ENCODE measurements at places on chromosomes 4 and X.

DNA sequence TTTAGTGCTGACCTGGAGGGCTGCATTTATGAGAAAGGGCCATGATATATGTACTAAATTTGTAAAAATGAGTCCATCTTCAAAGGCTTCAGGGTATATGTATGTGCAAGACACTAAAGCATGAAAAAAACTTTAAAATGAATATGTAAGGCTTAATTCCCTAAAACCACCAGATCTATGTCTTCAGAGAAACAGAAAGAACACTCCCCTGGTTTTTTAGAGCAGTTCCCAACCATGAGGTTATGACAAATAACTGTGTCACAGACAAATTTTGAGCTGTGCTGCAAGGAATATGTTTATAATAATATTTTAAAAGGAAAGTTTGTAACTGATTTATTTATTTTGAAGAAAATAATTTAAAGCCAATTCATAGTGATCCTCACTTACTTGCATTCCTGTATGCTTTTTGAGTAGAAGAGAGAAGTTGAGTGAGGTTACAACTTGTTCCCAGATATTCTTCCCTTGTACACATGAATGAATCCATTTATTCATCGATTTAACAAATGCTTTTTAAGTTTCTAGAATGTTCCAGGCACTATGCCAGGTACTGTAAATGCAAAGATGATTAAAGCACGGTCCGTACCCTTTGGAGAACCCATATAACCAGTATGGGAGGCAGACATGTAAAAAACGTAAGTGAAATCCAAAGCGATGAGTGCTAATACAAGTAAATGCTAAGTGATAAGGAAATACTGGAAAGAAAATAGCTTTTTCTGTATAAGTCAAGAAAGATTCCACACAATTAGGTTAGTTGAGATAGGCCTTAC is 295.2 kb upstream of the DIAPH2 start:
- DNase-seq: no peak

DNA sequence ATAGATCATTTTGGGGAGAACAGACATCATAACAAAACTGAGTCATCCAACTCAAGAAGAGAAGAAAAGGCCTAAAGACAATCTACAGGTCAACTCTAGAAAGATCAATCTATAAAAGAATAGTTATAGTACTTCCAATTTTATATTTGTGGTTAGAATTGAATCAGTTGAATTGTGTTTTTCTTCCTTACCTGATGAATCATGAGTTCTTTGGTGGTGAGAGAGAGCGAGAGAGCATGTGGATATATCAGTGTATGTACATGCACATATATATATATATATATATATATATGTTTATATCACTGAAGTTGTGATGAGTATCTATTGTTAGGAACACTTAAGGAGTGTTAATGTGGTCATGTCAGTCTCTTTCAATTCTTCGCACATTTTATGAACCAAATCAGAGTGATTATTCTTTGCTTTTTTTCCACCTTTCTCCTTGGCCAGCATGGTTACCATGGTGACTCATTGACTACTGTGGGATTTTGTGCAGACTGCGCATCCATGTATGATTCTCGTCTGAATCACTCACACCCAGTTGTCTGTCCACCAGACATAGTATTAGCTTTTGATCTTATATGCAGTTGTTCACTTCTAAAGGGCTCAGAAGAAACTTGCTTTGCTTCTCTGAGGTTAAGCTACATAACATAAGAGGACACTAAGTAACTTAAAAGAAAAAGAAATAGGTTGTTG is 90.4 kb upstream of the RAB40AL start:
- no peak for DNase-seq

- no peak for DNase-seq
Observed at GRCh38 chrX:42759881-42760280, 18.1 kb downstream of the PPP1R2C start.

GRCh38 chr4:146336410-146336807 is 122.1 kb downstream of the REELD1 start:
- no peak for DNase-seq

GRCh38 chr4:54090804-54091623 is 8.9 kb upstream of the GSX2 start:
- DNase-seq: no peak

DNA sequence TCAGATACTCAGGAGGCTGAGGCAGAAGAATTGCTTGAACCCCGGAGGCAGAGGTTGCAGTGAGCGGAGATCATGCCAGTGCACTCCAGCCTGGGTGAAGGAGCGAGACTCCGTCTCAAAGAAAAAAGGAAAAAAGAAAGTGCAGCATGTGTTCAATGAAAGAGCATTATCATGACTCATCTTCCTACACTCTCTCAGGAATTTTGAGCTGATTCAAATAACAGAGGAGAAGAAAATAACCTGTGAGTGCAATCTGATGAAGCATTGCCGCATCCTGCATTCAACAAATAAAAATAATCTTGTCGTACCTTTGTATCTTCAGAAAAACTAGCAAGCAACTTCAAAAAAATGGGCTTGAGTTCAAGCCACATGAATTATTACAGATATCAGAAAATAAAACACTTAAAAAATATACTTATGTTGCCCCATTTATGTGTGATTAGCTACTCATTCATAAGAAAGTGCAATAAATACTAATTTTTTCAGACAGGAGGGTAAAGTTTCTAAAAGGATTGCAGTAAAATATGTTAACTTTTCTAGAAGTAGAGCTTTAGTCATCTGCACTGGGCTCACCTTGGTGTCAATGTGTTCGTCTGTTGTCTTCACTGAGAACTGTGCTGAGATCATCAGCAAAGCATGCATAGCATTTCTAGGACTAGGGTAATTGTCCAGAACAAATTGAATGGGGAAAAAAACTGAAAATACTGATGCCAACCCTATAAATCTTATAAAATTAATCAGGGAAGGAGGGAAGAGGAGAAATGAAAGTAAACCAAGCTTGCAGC is 90.4 kb upstream of the VCX3B start:
- no peak for DNase-seq

DNA sequence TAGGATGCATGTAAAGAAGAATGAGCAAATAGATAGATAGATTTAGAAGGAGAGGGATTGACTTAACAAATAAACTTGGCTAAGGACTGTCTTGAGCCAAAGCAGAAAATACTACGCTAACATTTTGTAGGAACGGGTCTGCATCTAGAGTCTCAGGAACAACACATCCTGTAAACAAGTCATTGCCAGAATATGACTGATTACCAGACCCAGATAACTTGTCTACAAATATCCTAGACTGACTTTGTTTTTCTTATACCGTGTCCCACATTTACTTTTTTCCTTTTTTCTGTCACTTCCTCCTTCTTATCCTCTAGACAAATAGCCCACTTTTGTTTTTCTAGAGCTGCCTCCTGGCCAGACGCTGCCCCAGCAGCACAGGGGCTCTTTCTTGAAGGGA is 393.6 kb downstream of the PDGFC start:
- no peak for DNase-seq

DNA sequence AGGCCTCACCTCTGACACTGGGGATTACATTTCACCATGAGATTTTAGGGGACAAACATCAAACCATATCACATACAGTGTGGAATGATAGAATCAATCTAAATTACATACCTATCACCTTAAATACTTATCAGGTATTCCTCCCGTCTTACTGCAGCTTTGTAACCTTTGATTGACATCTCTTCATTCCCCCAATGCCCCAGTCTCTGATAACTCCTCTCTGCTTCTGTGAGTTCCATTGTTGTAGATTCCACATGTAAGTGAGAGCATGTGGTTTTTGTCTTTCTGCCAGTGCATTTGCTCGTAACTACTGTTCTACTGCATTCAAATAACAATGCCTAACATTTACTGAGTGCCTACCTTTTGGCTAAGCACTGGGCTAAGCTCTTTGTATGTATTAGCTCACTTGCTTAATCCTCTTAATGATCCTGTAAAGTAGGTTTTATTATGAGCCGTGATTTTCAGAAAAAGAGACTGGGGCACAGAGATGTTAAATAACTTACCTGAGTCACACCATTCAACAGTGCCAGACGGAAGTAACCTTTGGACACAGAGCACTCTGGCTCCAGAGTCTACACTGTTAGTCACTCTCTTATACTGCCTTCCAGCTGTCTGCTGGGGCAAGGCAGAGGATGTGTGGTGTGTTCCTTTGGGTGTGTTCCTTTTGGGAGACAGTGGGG is 63.7 kb upstream of the ESX1 start:
- DNase-seq: no peak

DNA sequence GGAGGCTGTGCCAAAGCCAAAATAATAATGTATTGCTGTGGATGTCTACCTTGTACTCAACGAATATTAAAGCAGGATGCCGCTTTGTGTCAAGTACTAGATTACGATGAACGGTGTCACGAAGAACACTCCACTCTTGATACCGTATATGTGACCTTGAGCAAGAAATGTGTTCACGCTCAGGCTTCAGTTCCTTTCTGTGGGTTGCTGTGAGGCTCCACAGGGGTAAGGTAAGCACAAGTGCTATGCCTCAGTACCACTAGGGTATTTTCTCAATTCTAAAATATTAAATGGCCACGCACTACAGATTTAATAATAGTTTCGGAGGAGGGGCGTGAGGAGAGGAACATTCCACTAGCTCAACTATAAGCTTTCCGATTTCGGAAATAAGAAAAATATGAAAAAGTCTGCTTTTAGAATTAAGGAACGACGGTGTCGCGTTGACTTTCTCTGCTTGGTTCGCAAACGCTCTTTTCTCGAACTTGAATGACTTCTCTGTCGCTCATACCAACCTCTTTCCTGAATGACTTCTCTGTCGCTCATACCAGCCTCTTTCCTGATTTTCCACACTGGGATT is 607 bp upstream of the SCOC start:
- peak; percentile 14 for DNase-seq

DNA sequence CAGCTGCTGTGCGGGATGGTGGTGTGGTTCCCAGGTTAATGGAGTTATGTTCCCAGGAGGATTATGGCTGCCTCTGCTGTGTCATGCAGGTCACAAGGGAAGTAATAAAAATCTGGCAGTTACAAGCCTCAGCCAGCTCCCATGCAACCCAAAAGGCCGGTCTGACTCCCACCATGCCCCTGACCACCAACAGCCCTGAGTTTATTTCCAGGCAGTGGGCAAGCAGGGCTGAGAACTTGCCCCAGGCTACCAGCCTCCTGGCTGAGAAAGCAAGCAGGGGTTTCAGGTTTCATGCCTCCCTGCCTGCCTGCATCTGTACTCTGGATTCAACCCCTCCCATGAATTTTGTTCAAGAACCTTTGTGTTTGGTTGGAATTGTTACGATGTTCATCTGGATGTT is 732.7 kb upstream of the POU3F4 start:
- DNase-seq: no peak

GRCh38 chr4:169064296-169064695 is 54.2 kb upstream of the CBR4 start:
- no peak for DNase-seq

Measured in stimulated activated CD4-positive, alpha-beta T cell treated with anti-CD3 and anti-CD28 coated beads, Interleukin-12 subunit alpha, Interleukin-12 subunit beta, amount 100 ng/mL, for 48 hours (primary cell).